ENCODE measurements at places on chromosomes 12 and 14.

DNA sequence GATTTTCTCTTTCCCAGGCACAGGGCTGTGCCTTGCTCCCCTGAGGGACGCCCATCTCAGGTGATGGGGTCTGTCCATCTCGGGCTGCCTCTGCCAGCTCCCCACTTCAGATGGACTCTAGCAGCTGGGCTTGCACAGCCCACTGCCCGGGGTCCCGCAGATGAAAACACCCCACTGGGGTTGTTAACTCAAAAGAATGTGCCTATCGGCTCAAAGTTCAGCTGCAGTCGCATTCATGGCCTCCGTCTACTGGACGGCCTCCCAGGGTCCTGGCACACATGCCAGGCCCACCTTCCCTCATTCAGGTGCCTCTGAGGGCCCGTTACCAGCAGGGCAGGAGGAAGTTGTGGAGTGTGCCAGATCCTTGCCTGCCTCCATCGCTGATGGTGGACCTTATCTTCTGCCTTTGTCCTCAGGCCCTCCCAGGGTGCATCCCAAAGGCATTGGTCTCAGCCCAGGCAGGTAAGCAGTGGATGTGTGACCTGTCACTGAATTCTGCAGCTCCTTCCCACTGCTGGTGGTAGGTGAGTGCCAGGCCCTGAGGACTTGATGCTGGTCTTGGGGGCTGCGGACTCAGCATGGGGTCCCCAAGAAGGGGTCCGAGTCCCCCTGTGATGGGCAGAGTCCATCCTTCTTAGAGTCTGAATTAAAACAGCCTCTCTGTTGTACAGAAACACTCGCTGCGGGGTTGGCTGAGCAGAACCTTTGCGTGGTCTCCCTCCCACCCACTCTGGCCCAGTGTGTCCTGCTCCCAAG lies 324.6 kb upstream of the DIO3 start:
- no peak for DNase-seq

GRCh38 chr14:67837011-67837624 lies 17.5 kb downstream of the RAD51B start:
- DNase-seq, result no peak

DNA sequence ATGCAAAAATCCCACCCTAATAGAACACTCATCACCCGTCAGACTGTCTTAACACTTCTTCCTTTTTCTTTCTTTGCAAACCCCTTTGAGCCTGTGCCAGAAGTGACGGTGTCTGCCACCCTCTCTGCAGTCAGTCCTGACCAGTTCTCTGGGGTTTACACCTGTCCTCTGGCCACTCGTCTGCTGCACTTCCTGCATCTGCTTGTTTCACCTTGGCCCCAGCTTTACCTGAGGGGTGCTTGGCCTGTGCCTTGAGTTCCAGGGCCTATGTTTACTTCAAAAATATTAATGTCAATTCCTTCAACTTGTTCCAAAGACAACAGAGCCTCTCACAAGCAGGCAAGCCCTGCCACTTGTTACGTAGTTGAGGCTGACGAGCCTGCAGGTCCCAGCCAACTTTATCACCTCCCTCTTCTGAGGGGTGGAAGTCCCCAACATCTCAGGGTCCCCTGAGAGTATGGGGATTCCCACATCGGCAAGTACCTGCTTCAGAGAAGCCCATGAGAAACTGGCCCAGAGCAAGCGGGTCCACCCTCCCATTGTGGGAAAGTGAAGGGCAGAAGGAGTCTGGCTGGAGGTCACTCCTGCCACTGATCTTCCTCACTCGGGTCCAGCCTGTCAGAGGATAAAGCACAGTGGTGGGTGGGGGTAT lies 205.4 kb downstream of the DAD1 start:
- DNase-seq, result no peak

DNA sequence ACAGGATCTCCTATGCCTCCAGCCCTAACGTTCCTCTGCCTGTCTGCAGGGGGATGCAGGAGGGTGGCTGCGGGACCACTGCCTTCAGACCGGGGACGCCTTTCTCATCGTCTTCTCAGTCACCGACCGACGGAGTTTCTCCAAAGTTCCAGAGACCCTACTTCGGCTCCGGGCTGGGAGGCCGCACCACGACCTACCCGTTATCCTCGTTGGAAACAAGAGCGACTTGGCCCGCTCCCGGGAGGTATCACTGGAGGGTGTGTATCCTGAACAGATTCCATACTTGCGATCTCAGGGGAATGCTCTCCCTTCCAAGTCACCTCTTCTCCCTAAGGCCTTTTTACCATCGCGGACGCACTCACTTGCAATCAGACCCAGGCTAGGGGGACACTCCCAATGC lies 3.0 kb downstream of the REM2 start:
- DNase-seq, result no peak

DNA sequence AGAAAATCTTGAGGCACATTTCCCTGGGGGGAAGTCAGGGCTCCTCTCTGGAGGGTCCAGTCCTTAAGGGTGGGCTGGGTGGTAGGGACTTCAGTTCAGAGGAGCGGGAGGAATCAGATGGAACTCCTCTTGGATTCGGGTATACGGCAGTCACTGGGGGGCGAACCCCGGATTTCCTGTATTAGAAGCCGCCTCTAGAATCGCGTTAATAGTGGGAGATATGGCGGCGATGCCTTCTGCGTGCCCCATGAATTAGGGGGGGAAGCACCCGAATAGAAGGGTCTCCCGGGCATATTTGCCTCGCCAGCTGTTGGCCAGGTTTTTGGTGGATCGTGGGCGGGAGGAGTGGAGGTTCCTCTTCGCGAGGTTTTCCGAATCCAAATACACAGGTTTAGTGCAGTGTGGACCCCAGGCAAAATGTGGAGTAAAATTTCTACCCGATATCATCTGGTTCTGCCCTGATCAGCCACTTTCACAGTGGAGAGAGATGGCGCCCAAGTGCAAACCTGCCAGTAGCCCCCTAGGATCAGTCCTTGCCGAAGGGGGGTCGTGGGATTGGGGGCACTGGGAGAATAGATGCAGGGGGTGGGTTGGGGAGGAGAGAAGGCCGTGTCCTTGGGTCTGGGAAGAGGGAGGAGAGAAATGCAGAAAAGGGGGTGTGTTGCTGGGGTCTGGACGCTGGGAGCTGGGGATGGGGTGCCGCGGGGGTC lies 628 bp downstream of the MEG3 start:
- DNase-seq, result no peak

- no peak for DNase-seq
These were observed 444.3 kb upstream of the RGS6 start for GRCh38 chr14:71487941-71488340.

DNA sequence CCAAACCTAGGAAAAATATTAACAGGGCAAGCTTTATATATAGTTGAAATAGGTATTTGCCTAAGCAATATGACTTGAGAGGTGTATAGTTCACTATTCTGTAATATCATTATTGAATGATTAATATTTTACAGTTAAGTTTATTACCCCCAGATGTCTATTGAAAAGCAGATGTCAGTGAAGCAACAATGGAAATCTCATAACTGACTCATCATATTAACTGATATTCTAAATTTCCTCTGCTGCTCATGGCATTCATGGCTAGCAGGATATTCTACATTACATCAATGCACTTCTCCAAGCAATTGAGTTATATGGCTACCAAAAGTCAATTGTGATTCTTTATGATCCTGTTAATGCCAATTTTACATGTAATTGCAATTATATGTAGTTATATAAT lies 9.7 kb upstream of the MAGOHB start:
- DNase-seq, result no peak

DNA sequence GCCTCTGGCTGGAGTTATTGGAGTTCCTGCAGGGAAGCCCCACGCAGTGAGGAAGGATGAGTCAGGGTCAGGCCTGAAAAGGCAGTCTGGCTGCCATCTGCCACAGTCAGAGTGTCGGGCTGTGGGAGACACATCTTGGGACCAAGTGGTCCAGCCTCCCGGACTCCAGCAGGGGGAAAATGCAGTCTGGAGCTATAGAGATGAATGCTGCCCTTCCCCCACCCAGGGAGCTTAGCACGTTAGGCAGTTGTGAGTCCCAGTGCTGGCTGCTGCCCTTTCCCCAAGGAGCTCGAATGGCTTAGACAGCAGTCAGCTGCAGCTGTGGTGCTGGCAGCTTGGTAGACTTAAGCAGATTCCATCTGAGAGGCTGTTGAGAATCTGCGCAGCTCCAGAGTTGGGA lies 8.2 kb upstream of the NTS start:
- no peak for DNase-seq

- DNase-seq, result no peak
These were observed 12.4 kb downstream of the ITGA7 start for GRCh38 chr12:55695349-55695748.

DNA sequence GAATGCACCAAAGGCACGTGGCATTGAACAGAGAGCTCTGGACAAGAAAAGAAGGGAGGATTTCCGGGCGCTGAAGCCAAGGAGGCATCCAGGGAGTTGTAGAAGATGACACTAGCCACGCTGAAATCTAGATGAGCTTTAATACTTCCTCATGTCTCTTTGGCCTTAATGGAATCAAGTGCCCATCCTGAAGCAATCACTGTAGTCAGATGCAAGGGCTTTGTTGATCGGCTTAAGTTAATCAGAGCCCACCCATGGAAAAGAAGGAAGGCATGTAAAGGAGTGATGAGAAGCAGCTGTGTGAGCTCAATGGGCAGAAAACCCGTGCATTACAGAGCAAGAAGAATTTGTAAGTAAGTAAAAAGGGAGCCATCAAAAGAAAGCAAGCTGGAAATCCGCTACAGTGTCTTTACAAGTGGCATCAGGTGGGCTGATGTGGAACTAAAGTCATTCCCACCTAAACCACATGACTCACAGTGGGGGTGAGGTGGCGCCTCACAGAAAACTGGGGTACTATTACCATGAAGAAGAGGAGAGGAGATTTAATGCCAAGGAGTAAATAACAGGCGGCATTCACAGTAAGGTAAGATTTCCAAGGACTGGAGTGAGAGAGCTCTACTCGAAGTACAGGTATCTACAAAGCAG lies 48.4 kb downstream of the NDUFA12 start:
- DNase-seq, result no peak

GRCh38 chr14:67943947-67944346 lies 124.4 kb downstream of the RAD51B start:
- peak; percentile 62 for DNase-seq

GRCh38 chr14:22202313-22202712 lies 386.7 kb downstream of the DAD1 start:
- DNase-seq, result no peak

DNA sequence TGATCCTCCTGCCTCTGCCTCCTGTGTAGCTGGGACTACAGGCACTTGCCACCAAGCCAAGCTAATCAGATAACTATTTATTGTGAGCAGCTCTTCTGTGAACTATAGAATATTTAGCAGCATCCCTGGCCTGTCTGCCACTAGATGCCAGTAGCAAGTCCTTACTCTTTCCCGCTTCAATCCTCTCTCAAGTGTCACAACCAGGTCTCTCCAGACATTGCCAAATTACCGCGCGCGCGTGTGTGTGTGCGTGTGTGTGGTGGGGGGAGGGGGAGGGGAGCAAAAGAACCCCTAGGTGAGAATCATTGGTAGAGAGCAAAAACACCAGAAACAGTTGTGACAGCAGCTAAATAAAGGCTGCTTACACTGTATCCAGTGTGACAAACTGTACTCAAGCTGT lies 49.9 kb downstream of the PPP2R5E start:
- no peak for DNase-seq

- DNase-seq, result no peak
These were observed 5.3 kb downstream of the KCNH3 start for GRCh38 chr12:49543914-49544815.

- no peak for DNase-seq
These were observed 10.4 kb downstream of the CALM1 start for GRCh38 chr14:90407230-90407629.

GRCh38 chr14:93811020-93811419 lies 22.7 kb upstream of the PRIMA1 start:
- no peak for DNase-seq

DNA sequence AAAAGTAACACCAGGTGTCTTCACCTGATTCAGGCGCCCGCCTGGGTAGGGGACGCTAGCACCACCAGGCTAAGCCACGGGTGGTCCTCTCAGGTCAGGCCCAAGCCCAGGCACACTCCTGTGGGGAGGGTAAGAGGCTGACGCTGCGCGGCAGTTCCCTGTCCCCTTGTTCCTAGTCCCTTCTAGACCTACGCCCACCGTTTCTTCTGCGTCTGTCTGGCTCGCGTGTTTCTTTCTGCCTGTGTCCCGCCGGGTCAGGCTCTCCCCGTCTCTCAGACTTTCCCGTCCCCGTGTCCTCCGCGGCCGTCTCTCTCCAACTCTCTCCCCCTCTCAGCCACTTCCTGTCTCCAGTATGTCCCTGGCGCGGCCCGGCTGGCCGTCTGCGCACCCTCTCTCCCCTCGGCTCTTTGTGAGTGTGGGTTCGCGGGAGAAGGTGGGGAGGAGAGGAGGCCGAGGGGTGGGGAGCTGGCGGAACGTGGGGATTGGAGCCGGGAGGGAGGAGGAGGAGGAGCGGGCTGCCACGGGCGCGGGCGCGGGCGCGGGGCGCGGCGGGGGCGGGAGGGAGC lies 3.1 kb upstream of the TNS2 start:
- peak; percentile 45 for DNase-seq

- no peak for DNase-seq
These were observed 110.0 kb upstream of the AMIGO2 start for GRCh38 chr12:47189728-47190127.

- DNase-seq, result no peak
These were observed 37.9 kb downstream of the ASCL1 start for GRCh38 chr12:102995372-102995771.

DNA sequence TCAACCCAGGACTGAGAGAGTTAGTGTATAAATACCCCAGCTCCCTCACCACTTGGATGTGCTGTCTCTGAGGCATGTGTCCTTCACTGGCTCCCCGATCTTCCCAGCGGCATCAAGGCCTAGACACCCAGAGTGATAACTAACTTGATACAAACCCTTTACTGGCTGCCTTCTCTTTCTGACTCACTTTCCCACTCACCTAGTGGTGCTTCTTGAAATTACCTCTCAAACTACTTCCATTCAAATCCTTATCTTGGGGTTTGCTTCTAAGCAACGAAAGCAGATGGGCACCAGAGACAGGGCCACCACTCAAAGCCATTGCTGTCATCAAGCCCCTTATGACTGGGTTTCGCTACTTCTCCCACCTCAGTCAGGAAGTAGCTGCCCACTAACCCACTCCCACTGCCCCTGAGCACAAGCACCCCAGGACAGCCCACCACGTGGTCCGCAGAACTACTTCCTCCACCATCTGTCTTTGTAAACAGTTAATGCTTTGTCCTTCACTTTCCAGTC lies 17.2 kb downstream of the ZFP36L1 start:
- DNase-seq, result no peak

GRCh38 chr14:66300886-66301285 lies 185.3 kb upstream of the CCDC196 start:
- DNase-seq, result no peak

DNA sequence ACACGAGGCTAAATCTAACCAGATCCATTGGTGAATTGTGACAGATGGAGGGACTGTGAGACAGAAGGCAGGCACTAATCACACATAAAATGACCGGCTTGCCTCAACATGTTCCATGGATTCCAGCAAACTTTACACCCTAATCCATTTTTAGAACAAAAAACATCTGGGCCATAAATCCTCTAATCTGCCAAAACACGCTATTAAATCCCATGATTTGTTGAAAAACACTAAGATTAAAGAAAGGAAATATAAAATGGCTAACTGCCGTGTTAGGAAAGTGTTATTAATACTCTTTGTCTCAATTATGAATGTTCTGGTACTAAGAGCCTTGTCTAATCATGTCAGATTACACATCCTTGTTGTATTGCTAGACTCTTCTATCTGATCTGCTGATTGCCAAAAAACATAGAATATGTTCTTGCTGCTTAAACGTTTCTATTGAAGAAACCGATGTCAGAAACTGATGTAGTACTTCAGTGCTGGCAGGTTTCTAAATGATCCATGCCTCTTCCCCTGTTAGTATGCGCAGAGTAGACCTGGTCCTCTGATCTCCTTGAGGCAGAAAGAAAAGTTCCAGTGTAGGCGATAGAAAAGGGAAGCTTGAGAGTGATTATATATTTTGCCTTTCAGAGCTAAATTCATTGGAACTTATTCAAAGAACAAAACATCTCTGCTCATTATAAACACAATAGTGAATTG lies 384.9 kb downstream of the SOX5 start:
- DNase-seq, result peak; percentile 7

Measured in NCI-H748 treated with DMSO at 0.1 percent for 48 hours (cell line).